Psoas muscle (tissue), 8 donors: ENCODE measurements at places on chromosomes 5 and 9. TPM values are rescaled to one million over a fixed set of nuclear protein-coding genes. Genes with fewer than 3 reads are reported as not detected.

The FGFR4 gene
- 3.2 TPM for total RNA-seq

The NKD2 gene
- total RNA-seq: 0.59 TPM

The GPR151 gene
- not detected for total RNA-seq

The ERCC8 gene
- total RNA-seq: 2.9 TPM

The RAD1 gene
- total RNA-seq: 16.6 TPM

The VPS13A gene
- total RNA-seq: 19.8 TPM

The FRMD3 gene
- total RNA-seq: 41.0 TPM

The PCDHGA2 gene
- 1.6 TPM for total RNA-seq

The PCDHB8 gene
- 0.49 TPM for total RNA-seq

The SLC25A2 gene
- total RNA-seq: 0.19 TPM

The HDHD3 gene
- total RNA-seq: 7.4 TPM

The REEP5 gene
- total RNA-seq: 83.2 TPM

The C1QTNF3 gene
- 1.6 TPM for total RNA-seq

The SCGB3A2 gene
- total RNA-seq: not detected

The HAVCR2 gene
- total RNA-seq: 1.6 TPM

The MRRF gene
- 23.5 TPM for total RNA-seq

The SQSTM1 gene
- 955 TPM for total RNA-seq

The MZB1 gene
- 1.1 TPM for total RNA-seq

The TIMD4 gene
- not detected for total RNA-seq

The HTR1A gene
- not detected for total RNA-seq

The GPR150 gene
- total RNA-seq: 0.29 TPM

The RORB gene
- total RNA-seq: not detected

The OLFML2A gene
- total RNA-seq: 14.9 TPM

The TLX3 gene
- not detected for total RNA-seq

The PCDHA4 gene
- total RNA-seq: 0.08 TPM

The NUP214 gene
- total RNA-seq: 20.1 TPM

The LCN9 gene
- not detected for total RNA-seq

The DEPDC1B gene
- total RNA-seq: not detected

The ZNF367 gene
- 1.4 TPM for total RNA-seq

The GFI1B gene
- not detected for total RNA-seq

The PTGS1 gene
- total RNA-seq: 1.5 TPM

The MATR3 gene
- 153 TPM for total RNA-seq

The ANXA2R gene
- 1.6 TPM for total RNA-seq

The PCDHGA10 gene
- 2.0 TPM for total RNA-seq

The CATSPER3 gene
- total RNA-seq: 0.79 TPM

The SLC9A3 gene
- total RNA-seq: 0.81 TPM

The NANS gene
- total RNA-seq: 21.1 TPM

The TMC1 gene
- total RNA-seq: 2.6 TPM

The CCDC192 gene
- total RNA-seq: not detected

The IL4 gene
- total RNA-seq: not detected

The TAF11L5 gene
- not detected for total RNA-seq

The IFNA21 gene
- not detected for total RNA-seq

The IL5 gene
- not detected for total RNA-seq

The LHX3 gene
- total RNA-seq: not detected

The SAP30L gene
- total RNA-seq: 35.7 TPM

The ZNF300 gene
- total RNA-seq: 0.77 TPM

The ADAMTS19 gene
- 0.34 TPM for total RNA-seq

The GCNT4 gene
- total RNA-seq: 1.4 TPM

The S1PR3 gene
- total RNA-seq: 4.3 TPM

The KCNV2 gene
- total RNA-seq: not detected

The OLFM1 gene
- 21.4 TPM for total RNA-seq

The NUTM2F gene
- not detected for total RNA-seq

The CDKN2B-AS1 gene
- not detected for total RNA-seq

The HMCN2 gene
- 3.6 TPM for total RNA-seq

The SUSD3 gene
- total RNA-seq: not detected

The TRIM7 gene
- total RNA-seq: 42.6 TPM

The SEMA6A gene
- total RNA-seq: 3.9 TPM
